ENCODE measurements at places on chromosomes 3 and 15.

GRCh38 chr3:66863205-66864111 lies 134.6 kb upstream of the KBTBD8 start:
- no peak for DNase-seq

DNA sequence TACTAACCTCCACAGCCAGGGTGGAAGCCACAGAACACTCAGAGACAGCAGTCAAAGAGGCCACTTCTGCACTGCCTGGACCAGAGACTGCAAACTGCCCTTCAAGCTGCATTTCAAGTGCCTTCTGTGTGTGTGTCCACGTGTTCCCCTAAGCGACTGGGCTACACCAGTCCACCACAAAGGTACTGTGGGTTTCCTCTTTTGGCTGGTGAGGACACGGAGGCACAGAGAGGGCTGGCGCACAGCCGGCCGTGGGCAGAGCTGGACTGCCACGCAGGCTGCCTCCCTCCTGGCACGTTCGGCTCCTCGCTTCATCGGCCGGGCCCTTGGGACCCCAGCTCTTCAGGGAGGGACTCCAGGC lies 60.9 kb downstream of the MGLL start:
- no peak for DNase-seq

DNA sequence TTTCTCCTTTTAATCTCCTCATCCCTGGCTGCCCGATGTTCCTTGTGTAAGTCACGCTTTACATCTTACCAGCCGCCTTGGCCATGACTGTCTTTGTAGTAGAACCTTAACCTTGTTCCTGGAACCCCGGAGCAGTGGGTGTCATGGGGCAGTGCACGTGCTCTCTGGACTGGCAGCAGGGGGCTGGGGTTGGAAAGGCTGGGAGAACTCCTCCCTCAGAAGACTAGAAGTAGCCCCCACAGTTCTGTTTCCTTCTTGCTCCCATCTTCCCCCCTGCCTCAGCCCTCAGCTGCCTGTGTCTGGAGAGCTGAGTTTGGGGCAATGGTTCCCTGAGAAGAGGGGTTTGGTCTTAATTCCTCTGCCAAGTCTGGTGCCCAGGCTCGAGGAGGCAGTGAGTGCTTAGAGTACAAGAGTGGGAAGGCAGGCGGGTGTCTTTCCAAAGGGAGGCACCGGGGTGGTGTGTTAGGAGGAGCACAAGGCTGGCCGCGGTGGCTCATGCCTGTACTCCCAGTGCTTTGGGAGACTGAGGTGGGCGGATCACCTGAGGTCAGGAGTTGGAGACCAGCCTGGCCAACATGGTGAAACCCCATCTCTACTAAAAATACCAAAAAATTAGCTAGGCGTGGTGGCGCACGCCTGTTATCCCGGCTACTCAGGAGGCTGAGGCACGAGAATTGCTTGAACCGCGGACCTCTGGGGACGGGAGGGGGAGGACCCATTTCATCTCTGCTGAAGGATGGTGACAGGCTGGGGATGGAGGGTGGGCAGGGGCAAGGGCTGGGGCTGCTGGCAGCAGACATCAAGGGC lies 100.4 kb downstream of the VGLL4 start:
- no peak for DNase-seq

DNA sequence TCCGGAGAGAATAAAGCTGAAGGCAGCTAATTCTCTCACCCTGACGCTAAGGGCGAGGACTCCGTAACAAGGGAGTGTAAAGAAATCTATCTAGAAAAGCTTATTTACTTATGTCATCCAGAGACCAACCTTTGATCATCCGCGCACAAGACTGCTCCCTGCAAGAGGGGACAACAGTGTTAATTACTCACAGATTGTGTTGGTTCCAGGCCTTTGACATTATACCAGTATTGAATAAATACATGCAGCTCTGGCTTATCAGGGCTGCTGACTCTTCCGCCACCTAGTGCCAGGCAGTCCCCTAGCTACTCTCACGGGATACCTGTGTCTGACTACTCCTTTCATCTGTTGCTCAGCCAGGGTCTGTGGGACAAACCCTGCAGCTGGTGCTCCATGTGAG lies 211.7 kb downstream of the DTWD1 start:
- no peak for DNase-seq

DNA sequence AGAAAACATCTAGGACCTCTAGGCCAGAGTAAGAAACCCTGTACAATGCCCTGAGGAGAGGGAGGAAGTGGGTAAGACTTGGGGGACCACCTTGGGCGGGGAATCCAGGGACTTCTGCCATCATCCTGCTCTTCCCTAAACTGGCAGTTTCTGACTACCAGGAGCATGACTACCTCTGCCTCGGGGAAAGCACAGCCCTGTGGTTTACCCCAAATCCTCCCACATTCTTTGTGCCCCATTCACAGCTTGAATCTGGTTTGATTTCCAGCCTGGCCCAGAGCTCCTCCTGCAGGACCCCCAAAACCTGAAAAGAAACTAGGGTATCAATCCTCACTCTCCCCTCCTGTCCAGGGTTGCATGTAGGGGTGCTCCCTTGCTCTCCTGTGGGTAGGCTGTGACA lies 4.7 kb downstream of the C3orf18 start:
- DNase-seq, result peak; percentile 91

- DNase-seq, result peak; percentile 28
These were observed 29.7 kb upstream of the USP50 start for GRCh38 chr15:50576166-50576565.

DNA sequence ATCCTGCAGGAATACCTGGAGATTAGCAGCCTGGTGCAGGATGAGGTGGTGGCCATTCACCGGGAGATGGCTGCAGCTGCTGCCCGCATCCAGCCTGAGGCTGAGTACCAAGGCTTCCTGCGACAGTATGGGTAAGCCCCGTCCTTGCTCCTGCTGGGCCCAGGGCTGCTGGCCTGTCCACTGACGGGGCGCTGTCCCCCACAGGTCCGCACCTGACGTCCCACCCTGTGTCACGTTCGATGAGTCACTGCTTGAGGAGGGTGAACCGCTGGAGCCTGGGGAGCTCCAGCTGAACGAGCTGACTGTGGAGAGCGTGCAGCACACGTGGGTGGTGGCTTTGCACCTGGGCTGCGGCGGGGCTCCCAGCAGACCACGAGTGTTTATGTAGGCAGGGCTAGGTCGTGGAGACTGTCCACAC lies 5.0 kb downstream of the FES start:
- no peak for DNase-seq

GRCh38 chr3:127714125-127714571 lies 41.4 kb downstream of the ABTB1 start:
- no peak for DNase-seq

- peak; percentile 97 for DNase-seq
These were observed 62.4 kb upstream of the P3H2 start for GRCh38 chr3:190183121-190183520.

GRCh38 chr3:174820885-174821284 lies 38.2 kb upstream of the NAALADL2 start:
- DNase-seq, result no peak

DNA sequence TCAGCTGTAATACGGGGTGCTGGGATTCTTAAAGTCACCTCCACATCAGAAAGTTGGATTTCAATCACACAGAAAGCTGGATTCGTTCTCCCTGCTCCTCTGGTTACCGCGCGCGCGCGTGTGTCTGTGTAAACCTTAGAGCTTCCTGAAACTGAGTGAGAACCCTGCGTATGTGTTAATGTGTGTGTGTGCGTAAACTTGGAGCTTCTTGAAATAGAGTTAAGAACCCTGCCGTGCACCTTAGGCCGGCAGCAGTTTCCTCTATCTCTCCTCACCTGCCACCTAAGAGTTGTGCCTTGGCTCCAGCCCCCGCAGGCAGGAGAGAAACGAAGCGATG lies 531 bp downstream of the LZTFL1 start:
- peak; percentile 31 for DNase-seq

- peak; percentile 50 for DNase-seq
These were observed 351.8 kb upstream of the TPRG1 start for GRCh38 chr3:188819939-188820338.

- no peak for DNase-seq
These were observed 304.5 kb upstream of the SEMA6D start for GRCh38 chr15:47412802-47413201.

DNA sequence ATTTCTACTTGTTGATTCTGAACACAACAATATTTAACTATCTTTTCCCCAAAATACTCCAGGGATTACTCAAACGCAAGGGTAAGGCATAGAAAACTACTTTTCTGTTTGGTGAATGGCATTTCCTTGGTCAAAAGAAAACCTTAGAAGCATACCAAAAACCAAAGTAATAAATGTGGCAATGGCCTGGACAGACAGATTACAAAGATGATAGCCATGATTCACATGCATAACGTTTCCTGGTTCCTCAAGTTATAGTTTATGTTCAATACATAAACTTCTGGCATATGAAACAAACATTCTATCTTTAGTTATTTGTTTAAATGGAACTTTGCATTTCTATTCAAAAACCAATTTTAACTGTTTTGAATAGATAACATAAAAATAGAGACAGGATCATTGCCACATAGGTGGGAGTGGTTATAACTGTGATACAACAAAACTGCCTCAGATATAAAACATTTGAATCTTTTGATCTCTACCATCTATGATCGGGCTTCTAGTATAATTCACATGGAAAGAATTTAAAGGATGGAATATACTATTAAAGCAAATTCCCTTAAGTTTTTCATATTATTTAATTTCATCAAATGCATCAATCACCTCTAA lies 32.1 kb downstream of the FOXP1 start:
- peak; percentile 90 for DNase-seq

DNA sequence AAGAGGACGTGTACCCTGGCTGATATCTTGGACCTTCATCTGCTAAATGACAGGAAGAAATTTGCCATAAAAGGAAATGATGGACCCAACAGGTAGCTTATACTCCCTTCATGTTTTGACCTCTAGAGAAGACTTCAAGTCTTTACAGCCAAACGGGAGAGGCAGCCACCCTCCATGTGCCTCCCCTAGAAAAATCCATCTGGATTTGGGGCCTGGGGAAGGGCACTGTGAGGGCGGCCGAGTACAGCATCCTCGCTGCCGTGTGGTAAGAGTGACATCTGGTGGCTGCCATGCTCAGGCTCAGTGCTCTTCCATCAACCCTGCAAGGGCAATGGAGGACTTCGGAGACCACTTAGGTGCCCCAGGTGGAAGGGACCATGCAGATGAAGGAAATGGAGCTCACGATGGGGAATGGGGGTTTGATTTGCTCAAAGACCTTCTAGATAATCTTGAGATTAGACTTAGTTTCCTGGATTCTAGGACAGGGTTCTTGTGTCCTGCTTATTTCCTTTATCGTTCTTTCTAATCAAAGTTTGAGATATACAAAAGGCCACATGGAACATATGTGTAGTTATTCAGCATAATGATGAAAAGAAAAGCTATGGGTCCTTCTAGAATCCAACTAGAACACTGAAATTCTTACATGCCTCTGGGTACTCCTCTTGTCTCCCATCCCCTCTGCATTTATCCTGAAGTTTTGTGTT lies 44.4 kb downstream of the AQP9 start:
- peak; percentile 53 for DNase-seq

DNA sequence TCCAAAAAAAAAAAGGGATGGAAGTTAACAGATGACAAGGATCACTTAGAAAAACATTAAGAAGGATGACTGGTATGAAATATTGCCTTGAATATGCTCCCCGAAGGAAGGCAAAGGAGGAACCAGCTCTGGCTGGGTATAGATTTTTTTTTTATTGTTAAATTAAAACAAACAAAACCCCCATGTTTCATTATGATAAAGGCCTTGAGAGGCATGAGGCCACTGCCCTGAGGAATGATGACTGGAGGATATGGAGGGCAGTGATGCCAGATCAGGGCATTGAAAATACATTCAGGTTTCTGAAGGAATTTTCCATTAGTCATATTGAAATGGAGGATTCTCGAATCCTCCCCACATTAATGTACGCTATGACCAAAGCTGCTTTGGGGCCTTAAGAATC lies 120.9 kb downstream of the ADAMTS9 start:
- DNase-seq, result no peak

DNA sequence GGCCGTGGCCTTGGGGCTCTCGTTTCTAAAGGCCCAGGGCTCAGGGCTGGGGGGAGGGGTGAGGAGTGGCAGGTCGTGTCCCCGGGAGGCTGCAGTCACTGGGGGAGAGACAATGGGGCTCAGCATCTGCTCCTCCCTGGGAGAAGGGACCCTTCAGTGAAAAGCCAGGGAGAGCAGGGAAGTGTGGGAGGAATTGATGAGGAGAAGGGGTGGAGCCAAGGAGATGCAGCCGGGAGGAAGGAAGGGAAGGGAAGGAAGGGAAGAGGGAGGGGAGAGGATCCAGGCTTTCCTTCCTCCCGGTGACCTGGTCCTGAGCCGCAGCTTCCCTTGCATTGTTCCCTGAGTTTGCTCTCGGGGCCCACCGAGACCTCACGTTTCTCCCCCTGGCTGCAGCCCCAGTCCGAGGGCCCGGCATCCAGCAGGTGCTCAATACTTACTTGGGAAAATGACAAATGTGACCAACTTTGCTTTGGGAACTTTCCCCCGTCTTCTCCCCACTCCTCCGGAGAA lies 1.4 kb upstream of the ZNF710 start:
- peak; percentile 59 for DNase-seq

DNA sequence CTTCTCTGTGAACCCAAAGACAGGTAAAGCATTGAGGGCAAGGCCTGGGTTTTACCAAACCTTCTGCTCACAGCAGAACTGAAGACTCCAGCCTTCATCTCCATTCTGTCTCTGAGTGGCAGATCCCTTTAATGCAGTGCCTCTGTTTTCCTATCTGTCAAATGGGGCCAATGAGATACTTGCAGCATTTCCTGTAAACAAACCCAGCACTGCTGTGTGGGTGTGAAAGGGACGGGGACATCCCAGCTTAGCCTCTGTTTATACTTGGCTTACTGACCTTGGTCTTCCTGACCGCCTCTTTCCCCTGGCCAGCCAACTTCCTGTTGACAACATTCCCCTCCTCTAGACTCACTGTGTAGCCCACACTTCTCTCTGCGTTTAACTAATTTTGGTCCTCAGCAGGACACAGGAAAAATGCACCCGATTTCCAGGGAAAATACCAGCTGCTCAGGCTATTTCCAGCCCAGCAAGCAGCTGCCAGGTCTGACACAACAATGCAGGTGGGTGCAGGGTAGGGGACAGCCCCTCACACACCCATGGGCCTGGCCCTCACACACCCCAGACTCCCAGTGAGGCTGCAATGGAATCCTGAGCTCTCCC lies 105.9 kb upstream of the HERC1 start:
- DNase-seq, result peak; percentile 89

DNA sequence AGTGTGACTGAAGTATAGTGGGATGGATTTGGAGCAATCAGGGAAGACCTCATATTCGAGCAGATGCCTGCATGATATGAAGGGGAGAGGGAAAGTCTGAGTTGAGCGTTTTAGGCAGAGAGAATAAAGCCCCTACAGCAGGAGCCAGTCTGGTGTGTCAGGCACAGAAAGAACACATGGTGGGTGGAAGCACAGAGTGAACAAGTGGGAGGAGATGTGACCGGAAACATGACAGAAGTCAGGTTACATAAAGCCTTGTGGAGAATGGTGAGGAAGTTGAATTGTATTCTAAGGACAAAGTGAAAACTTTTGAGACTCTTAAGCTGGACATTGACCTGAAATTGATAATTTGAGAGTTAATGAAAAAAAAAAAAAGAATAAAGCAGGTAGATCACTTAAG lies 541.0 kb downstream of the PLOD2 start:
- no peak for DNase-seq

- DNase-seq, result no peak
These were observed 61.2 kb upstream of the SEC22A start for GRCh38 chr3:123140550-123140949.
